ENCODE measurements at places on chromosomes 13 and 19.

DNA sequence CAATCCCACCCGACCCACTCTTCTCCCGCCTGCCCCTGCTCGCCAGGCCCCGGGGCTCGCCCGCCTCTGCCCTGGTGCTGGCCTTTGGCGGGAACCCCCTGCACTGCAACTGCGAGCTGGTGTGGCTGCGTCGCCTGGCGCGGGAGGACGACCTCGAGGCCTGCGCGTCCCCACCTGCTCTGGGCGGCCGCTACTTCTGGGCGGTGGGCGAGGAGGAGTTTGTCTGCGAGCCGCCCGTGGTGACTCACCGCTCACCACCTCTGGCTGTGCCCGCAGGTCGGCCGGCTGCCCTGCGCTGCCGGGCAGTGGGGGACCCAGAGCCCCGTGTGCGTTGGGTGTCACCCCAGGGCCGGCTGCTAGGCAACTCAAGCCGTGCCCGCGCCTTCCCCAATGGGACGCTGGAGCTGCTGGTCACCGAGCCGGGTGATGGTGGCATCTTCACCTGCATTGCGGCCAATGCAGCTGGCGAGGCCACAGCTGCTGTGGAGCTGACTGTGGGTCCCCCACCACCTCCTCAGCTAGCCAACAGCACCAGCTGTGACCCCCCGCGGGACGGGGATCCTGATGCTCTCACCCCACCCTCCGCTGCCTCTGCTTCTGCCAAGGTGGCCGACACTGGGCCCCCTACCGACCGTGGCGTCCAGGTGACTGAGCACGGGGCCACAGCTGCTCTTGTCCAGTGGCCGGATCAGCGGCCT is 4.1 kb downstream of the LRFN3 start:
- no peak for DNase-seq

DNA sequence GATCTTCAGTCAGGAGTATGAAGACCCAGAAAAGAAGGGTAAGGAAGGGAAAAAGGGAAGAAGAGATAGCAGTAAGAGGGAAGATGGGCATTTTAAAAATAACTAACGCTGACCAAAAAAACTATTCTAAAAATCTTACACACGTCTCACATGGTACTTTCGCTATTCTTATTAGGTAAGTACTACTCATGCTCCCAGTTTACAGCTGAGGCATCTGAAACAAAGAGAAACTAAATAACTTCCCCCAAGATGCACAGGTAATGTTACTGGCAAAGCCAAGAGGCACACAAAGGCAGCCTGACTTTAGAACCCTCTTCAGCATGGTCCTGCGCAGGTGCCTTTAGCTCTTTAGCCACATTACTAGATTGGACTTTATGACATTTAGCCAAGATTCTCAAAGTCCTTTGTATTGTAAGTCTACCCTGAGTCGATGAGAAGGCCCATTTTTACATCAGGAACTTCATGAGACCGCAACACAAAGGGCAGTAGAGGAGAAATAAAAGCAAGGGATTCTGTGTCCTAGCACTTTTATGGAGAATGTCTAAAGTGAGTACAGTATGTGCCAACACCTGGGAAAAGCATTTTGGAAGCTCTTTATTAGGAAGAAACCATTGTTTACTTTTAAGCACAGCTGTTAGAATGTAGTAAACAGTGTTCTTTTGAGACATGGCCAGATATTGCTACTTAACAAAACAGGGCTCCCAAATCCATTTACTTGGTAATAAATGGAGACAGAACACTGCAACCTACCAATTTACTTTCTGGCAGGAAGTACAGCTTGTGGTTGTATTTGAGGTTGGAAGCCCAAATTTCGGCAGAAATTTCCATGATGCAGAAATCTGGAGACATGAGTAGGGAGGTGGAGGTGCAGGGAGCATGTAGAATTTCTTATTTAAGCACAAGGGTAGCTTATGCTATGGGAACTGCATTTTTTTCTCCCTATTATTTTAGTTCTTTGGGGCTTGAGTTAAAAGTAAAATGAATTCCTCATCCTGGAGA is 250.7 kb downstream of the KCTD12 start:
- DNase-seq = no peak

- no peak for DNase-seq
Observed at GRCh38 chr13:71290963-71291841, 575.8 kb downstream of the DACH1 start.

GRCh38 chr13:22086597-22087330 is 415.9 kb downstream of the FGF9 start:
- no peak for DNase-seq

DNA sequence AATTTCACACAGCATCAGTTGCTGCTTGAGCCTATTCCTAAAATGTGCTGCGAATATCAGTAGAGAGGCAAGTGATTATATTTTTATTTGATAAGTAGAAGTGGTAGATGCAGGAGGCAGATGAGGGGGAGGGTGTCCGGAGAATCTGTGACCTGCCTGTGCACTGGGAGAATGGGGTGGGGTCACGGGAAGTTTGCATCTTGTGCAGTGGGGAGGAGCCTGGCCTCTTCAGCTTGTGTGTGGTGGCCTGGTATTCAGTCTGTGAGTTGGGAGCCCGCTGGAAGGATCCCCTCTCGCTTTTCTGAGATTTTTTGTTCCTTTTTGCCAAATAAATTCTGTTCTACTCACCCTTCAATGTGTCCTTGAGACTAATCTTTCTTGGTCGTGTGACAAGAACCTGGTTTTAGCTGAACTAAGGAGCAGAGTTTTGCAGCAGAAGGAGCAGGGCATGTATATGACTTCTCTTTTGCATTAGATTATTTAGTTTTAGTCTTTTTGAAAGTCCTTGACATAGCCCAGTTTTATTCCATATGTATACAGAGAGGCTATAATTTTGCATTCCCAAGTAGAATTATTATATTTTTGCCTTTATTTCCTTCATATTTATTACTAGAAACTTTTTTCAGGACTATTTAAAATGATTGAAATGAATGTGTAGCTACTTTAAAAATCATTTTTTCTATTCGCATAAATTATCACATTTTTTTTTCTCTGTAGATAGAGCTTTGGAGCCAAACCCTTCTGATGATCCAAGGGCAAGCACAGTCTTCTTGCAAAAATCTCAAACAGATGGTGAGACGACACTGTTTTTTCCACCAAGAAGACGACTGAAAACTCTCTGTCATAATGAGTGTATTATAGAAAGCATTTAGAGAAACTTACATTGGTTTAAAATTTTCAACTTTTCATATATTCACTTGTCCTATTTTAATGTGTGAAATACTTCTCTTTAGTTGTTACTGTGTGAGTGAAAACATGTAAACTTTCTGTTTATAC is 1257.2 kb downstream of the UQCRFS1 start:
- DNase-seq = no peak

DNA sequence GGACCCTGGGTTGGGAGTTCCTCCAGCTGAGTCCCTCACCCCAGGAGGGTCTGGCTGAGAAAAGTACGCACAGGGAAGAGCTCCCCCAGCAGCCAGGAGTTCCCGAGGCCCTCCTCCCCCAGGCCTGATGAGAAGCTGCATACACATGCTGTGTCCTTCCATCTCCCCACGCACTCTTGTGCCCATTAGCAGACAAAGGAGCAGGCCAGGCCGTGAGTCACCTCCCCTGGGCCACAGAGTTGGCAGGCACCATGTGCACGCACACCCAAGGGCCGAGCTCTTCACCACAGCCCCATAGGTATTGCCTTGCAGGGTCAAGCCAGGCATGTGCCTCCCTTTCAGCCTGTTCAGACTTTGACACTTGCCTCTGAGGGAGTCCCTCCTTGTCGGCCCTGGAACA is 17.5 kb downstream of the MAU2 start:
- no peak for DNase-seq

GRCh38 chr13:27981006-27981708 is 7.3 kb downstream of the URAD start:
- DNase-seq = no peak

GRCh38 chr13:33639158-33639557 is 178.8 kb upstream of the RFC3 start:
- DNase-seq = no peak

GRCh38 chr19:17326595-17326966 is 8.1 kb downstream of the ANO8 start:
- no peak for DNase-seq

GRCh38 chr19:38375098-38375493 is 725 bp downstream of the PSMD8 start:
- no peak for DNase-seq

DNA sequence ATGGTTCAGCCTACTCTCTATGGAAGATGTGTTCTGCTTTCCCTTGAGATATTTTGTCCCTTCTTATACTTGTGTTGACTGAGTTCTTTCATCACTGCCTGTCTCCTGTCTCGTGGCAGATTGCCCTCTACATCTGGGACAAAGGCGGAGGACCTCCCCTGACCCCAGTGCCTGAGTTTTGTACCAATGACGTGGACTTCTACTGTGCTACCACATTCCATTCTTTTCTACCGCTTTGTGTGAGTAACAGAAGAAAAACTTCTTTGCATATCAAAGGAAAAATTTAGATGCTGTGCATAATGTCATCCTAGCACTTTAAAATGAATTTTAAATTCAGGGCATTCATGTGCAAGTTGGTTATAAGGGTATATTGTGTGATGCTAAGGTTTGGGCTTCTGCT is 74.6 kb downstream of the B3GLCT start:
- DNase-seq = no peak

All from posterior vena cava (tissue), 2 donors.